ENCODE measurements at places on chromosomes 3 and 15.

DNA sequence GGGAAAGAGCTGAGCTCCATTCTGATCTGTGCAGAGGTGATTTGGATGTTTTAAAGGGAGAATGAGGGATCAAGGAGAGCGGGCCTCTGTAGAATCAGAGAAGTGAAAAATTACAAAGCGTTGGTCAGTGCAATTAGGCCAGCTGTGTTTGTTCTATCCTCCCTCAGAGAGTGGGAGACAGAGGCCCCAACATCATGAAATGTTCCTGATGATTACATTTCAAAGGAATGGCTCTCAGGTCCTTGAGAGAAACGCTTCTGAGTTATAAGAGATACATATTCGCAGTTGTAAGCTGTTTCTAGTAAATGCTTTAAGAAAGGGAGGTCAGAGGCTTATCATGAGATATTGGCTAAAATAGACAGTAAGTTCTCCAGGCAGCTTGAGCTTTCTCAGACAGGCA, 15.7 kb upstream of the CAND2 start:
- no peak for DNase-seq

DNA sequence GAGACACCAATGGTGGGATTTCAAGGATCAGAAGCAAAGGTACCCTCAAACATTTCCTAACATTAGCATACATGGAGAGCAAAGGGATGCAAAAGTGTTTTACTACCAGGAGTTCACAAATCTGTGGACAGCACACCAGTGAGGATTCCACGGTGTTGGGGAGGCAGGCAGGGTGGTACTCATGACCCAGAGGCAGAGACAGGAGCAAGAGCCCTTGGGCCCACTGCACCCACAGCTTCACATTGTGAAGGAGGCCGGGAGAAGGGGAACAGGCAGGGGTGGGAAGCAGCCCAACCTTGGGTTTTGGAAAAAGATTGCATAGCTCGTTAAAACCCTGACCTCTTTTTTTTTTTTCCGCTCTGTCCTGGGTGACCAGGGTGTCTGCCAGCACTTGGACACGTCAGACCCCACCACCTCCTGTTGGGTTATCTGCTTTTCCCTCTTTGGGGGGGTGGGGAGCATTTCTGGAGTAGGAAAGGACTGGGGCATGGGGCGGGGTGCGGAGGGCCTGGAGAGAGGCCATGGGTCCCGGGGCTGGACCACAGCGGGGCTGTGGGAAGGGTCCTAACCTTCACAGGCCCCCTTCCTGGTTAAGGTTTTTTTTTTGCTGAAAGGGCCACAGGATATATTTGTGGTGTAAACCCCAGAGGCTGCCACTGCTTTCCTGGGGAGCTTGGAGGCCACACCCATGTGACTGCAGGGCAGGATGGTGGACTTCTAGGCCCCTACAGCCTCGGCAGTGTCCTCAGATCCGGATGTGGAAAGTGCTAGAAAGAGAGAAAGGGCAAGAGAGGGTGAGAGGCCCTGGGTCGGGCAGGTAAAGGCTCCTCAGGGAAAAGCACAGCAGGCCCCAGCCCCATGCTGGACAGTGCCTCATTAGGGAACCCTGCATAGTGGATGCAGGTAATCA, 12.5 kb downstream of the SH2D7 start:
- DNase-seq: no peak

GRCh38 chr15:49887659-49888322, 231.2 kb downstream of the ATP8B4 start:
- DNase-seq: no peak

DNA sequence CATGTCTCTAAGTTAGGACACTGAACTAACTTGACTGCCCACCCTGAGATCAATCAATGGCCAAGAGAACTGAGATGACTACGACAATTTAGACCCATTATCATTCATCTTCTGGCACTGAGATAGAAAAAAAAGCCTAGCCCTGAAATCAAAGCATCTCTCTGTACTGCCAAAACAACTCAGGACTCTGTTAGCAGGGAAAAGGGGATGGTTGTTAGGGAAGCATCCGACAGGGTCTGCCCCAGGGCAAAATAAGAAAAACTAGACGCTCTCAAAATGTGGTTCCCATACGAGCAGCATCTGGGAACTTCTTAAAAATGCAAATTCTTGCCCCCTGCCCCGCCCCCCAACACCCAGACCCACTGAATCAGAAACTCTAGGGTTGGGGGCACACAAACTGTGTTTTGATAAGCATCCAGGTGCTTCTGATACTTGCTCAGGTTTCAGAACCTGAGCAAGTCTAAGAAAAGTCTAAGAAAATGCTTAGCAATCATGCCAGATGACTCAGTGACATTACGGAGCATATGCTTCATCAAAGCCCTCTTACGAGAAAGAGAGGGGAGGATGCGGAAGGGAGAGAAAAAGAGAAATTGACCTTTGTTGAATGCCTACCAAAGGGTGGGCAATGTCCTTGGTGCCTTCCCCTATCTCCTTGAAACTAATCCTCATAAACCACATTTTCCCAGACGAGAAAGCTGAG, 172.8 kb upstream of the HES1 start:
- DNase-seq: no peak

DNA sequence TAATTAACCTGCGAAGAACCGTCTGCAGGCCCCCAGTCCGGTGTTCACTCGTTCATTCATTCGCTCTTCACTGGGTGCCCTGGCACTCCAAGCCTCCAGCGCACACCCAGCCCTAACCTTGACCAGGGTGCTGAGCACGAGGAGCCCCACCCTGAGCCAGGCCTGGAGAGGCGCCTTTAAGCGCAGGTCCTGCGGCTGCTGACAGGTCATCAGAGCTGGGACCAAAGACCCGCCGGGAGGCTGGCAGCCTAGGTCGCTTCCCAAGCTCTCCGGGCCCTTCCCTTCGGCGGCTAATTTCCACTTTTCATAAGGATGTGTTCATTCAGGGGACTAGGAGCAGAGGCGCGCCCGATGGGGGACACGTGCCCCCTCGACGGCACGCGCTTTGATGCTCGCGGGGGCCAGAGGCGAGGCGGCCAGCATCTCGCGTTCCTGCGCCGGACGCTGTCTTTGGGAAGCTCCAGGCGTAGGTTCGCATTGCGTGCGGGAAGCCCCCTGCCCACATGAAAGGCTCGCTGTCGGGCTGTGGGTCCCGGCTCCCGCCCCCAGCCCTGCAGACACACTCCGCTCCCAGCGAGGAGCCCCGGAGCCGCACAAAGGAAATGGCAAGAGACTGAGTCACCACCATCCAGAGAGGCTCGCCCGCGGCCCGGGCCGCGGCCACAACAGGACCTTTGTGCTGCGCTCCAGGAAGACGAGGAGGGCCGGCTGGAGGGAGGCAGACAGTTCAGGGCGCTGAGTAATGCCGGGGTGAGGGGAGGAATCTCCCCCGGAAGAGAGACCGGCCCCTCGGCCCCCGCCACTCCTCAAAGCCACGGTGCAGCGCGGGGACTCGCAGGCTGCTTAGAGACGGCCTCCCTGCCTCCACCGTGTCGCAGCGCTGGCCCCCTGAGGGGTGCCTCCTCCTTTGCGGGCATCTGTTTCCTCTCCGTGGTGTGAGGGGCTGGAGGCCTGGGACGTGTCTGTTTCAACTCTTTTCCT, 266.4 kb upstream of the HES1 start:
- no peak for DNase-seq

DNA sequence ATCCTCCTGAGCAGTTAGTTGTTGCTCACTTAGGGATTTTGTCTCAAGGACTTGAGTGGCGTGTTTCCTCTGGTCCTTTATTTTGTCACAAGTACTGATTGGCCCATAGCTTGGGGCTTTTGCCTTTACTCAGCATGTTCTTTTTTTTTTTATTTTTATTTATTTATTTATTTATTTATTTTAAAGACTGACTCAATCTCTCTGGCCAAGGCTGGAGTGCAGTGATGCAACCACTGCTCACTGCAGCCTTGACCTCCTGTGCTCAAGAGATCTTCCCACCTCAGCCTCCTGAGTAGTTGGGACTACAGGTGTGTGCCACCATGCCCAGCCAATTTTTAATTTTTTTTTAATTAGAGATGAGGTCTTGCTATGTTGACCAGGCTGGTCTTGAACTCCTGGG, 223.9 kb upstream of the TPM1 start:
- no peak for DNase-seq

- DNase-seq: no peak
These were observed 75.9 kb upstream of the CTDSPL start for GRCh38 chr3:37785736-37786135.

All from naive B cell (primary cell).